ENCODE measurements at places on chromosomes 5 and 9.

DNA sequence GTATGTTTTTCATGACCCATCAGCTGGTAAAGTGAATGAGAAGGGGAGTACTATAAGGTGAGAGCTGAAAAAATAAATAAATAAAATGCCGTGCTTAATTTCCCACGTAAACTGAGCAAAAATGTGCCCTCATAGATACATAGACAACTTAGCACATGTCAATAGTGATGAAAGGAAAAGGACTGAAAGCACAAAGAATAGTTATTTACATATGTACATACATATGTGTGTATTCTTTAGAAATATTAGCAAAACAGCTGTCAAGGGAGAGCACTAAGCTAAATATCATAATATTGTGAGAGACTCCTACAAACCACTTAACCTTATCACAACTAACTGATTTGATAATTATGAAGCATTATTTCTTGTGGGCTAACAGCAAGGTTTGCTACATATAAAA lies 213.6 kb upstream of the FTMT start:
- DNase-seq = no peak

DNA sequence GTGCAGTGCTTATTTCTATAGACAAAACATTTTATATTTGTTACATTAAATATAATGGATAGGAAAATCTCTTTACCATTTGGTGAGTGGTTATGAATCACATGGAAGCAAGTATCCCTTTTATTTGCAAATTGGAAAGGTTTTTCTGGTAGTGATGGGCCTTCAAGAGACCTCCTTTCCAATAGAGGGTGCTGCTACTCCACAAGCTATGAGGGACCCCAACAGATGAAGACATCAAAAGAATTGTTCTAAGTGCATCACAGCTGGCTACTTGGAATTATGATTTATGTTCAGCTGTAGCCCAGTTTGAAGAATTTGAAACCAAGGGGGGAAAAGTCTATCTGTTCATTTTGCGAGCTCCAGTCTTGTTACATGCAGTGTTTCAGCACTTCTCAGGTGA lies 493.7 kb upstream of the SGCD start:
- DNase-seq = no peak

- no peak for DNase-seq
These were observed 35.4 kb downstream of the OTULIN start for GRCh38 chr5:14699807-14700400.

- DNase-seq = no peak
These were observed 3.4 kb downstream of the GFM2 start for GRCh38 chr5:74763504-74763903.

DNA sequence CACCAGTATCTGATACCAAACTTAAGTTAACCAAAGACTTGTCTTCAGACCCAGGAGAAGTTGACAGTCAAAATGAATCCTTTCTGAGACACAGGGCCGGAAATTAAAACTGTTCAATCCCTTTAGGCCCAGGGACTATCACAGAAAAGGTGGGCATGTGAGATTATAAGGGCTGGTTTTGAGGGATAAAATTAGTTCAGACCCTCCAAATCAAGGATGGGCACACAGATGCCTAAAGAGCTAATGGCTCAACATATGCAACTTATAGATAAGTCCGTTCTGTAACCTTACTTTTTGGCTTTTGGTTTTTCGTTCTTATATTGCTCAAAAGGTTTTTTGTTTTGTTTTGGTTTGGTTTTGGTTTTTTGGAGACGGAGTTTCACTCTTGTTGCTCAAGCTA lies 129.6 kb upstream of the ABCA1 start:
- no peak for DNase-seq

GRCh38 chr5:52376592-52376991 lies 411.1 kb upstream of the ITGA1 start:
- DNase-seq = no peak

GRCh38 chr5:117953272-117953671 lies 1035.1 kb downstream of the DTWD2 start:
- DNase-seq = no peak

- DNase-seq = no peak
These were observed 317.9 kb upstream of the ITGA1 start for GRCh38 chr5:52469835-52470234.

GRCh38 chr9:106156465-106156864 lies 462.1 kb downstream of the TMEM38B start:
- no peak for DNase-seq

GRCh38 chr9:110152704-110153374 lies 55.1 kb downstream of the C9orf152 start:
- DNase-seq = peak; percentile 56
